ENCODE measurements at places on chromosomes 13 and 19. TPM values are rescaled to one million over a fixed set of nuclear protein-coding genes. Genes with fewer than 3 reads are reported as not detected.

The SYNGR4 gene
- total RNA-seq = not detected

The LRG1 gene
- total RNA-seq = 0.38 TPM

The MBOAT7 gene
- 32.1 TPM for total RNA-seq

The SLITRK1 gene
- total RNA-seq = not detected

The TMEM255B gene
- not detected for total RNA-seq

The LRRC63 gene
- total RNA-seq = not detected

The GFY gene
- not detected for total RNA-seq

The ZNF256 gene
- 11.5 TPM for total RNA-seq

The ZNF682 gene
- 11.7 TPM for total RNA-seq

The PSPN gene
- 1.2 TPM for total RNA-seq

The CXCL17 gene
- not detected for total RNA-seq

The GAPDHS gene
- total RNA-seq = not detected

The NCAN gene
- total RNA-seq = not detected

The TUBA3C gene
- total RNA-seq = not detected

The MBD3L2 gene
- total RNA-seq = not detected

The GPR4 gene
- total RNA-seq = 0.14 TPM

The DIRAS1 gene
- not detected for total RNA-seq

The ZNF586 gene
- 14.6 TPM for total RNA-seq

The ZNF571 gene
- 5.3 TPM for total RNA-seq

The HIPK4 gene
- total RNA-seq = 0.10 TPM

The LIM2 gene
- total RNA-seq = not detected

The RNF17 gene
- not detected for total RNA-seq

The EBPL gene
- total RNA-seq = 56.6 TPM

The FUT3 gene
- 23.9 TPM for total RNA-seq

The ZNF99 gene
- not detected for total RNA-seq

The ZNF90 gene
- 11.4 TPM for total RNA-seq

The AKT1S1 gene
- total RNA-seq = 21.7 TPM

The KL gene
- not detected for total RNA-seq

The PDCD2L gene
- 15.7 TPM for total RNA-seq

The ZNF611 gene
- 12.3 TPM for total RNA-seq

The RGCC gene
- total RNA-seq = not detected

The CNFN gene
- total RNA-seq = not detected

The ZNF234 gene
- total RNA-seq = 11.6 TPM

The CBARP gene
- 1.9 TPM for total RNA-seq

The SIX5 gene
- 6.0 TPM for total RNA-seq

The ACP7 gene
- not detected for total RNA-seq

The CYP4F2 gene
- not detected for total RNA-seq

Measured in SJCRH30 (cell line).